Activated T-cell treated with anti-CD3 and anti-CD28 coated beads for 24 hours (primary cell): ENCODE measurements at places on chromosomes 6 and 20.

GRCh38 chr6:116060572-116061283, at the start of gene FRK:
TSS of gene FRK (minus strand) at chr6:116060891. CDS start at chr6:116060311, 580 bp downstream.
- DNase-seq, result no peak

- DNase-seq, result no peak
Observed at GRCh38 chr6:79878142-79878748, 69.1 kb downstream of the ELOVL4 start.

- DNase-seq, result no peak
Observed at GRCh38 chr6:13767121-13767808, 47.1 kb downstream of the MCUR1 start.

- no peak for DNase-seq
Observed at GRCh38 chr6:157688960-157689599, 134.0 kb upstream of the SNX9 start.

DNA sequence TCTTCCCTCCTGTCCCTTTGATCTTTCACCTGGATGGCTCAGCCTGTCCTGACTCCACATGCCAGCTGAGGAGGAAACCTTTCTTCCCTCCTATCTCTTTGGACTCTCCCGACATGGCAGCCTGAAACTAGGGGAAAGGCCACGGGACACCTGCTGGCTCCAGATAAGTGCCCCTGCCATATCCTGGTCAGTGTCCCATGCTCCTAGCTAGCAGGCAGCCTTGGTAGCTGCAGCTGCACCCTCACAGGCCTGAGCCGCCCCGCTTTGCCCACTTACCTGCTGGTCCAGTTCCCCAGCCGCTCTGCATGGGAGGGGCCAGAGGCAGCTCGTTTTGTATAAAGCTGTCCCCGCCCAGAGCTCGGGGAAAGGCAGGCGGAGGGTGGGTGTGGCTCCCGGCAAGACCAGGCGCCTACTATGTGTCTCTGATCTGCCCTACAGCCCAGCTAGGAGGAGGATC, 7.4 kb upstream of the SLC52A3 start:
- no peak for DNase-seq

DNA sequence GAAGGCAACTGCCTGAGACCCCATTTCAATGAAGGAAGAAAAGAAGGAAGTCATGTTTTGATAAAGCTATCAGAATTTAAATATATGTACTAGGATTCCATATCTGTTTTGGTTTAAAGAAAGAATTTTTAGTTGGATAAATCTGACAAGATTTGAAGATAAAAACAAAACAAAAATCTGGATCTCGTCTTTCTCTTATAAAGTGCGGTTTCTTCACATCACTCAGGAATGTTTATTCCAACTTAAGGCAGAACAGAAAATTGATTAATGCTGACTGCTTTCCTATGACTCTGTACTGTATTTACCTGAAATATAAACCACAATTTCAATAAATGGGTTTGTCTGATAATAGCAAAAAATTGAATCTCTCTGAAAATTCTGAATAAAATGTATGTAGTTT, 439.7 kb downstream of the RFPL4B start:
- no peak for DNase-seq

GRCh38 chr6:6856538-6857523, 250.9 kb upstream of the RREB1 start:
- peak; percentile 36 for DNase-seq

DNA sequence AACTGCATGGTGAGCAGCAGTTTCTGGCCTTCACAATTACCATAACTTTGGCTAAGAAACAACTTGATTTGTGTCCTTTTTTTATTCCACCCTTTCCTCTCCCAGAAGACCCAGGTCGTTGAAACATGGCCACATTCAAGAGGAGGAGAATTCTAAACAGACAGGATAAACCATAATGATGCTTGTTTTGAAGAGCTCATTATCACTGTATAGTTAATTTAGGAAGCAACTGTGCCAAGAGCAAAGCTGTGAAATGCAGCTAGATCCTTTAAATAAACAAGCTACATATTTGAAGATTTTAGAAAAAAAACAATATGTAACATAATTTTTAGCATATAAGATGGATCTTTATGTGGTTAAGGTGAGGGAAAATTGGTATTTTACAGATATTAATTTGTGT, 104.5 kb downstream of the KLHL32 start:
- DNase-seq, result no peak

DNA sequence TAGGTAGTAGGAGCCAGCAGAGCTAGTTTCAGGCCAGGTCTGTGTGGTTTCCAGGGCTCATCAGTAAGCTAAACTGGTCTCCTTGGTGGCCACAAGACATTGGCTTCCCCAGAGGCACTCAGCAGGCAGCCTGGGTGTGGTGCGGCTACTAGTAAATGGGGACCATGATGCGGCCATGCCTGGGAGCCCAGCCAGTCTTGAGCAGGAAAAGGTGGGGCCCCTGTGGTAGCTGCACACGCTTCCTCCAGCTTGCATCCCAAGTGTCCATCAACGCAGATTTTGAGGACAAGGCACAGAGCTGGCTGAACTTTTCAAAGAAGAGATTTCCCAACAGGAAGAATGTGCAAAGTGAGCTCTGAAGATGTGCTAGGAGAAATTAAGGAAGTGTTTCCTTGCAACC, 107.4 kb upstream of the NAA20 start:
- no peak for DNase-seq

- no peak for DNase-seq
Observed at GRCh38 chr6:105321207-105321606, 81.7 kb downstream of the PREP start.

DNA sequence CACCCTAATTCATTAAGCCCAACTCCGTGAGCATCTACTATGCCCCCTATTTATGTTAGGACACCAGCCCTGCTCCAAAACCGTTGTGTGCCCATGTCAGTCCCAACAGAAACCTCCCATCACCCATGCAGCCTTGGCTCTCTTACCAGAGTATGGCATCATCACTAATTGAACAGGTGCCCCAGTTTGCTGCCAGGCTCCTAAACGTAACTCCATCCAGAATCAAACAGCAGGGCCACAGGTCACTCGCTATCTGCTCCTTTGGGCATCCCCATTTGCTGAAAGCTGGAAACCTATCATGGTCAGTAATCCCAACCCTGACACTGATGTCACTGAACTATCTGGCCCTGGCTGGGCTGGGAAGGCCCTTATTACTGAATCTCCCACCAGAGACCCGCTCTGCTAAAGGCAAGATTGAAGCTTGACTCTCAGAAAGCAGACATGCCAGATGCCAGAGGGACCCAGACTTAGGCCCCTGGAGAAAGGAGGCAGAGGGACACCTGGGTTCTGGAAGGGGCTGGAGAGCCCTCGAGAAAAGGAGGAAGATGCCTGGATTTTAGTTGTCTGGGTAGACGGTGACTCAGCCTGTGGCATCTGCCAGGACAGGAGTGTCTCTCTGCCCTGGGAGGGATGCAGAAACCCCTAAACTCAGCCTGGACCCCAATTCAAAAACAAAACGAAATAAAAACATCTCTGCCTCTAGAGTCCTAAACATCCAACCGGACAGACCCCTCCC, 14.0 kb downstream of the MUCL3 start:
- no peak for DNase-seq

- DNase-seq, result no peak
Observed at GRCh38 chr20:32003325-32003724, 6.9 kb upstream of the CCM2L start.

GRCh38 chr6:100322886-100323285, 141.8 kb downstream of the SIM1 start:
- no peak for DNase-seq

DNA sequence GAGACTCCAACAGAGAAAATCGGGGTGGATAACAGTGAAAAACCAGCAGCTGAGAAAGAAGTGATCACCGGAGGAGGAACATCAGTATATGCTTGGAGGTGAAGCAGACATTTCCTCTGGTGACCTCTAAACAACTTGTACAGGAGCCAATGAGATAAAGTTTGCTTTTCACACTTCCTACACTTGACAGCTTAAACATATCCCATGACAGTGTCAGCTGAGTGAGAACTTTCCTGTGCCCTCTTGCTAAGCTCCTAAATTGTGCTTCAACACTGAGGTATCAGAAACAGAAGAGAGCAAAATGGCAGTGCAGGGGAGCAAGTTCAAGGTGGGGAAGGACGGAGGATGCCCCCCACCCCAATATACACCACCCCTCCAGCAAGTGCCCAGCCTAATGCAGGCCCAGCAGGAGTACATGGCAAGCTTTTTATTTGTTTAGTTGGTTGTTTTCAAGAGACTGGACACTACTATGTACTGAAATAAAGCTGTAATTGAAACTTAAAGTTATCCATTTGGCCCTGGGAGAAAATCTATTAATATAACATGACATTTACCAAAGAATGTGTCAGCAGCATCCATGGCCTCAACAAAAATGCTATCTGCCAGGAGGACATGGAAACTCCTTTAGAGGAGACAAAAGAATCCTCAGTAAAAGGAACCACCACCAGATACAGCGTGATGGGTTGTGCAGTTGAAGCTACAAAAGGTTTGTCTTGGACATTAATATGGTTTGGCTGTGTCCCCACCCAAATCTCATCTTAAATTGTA, 540.2 kb downstream of the PRKN start:
- DNase-seq, result no peak

GRCh38 chr6:57097596-57097995, 7.6 kb downstream of the ZNF451 start:
- no peak for DNase-seq

DNA sequence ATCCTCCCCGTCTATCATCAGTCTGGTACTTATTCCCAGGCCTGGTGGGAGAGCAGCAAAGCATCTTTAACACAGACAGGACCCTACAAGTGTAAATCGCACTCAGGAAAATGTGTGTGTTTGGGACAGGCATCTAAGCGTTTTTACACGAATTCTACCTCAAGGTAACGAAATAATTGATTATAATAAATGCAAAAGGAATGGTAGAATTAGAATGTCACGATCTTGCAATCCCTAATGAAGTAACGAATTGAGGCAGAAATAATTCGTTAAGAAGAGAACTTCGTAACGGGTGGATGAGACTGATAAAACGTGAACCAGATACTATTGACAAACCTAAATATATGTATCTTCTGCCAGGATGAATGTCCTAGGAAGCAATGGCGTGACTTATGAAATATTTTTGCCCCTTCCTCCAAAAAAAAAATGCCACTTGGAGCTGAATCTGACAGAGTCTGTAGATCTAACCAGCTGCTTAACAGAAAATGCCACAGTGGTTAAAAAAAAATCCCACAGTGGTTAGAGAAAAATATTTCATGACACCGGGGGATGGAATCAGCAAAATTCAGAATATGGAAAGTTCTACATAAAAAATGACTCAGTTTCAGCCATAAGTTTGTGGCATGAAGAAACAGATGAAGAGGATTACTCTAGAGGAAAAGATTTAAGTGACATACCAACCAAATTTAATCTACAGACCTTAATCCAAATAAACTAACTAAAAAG, 68.7 kb downstream of the F13A1 start:
- DNase-seq, result no peak

DNA sequence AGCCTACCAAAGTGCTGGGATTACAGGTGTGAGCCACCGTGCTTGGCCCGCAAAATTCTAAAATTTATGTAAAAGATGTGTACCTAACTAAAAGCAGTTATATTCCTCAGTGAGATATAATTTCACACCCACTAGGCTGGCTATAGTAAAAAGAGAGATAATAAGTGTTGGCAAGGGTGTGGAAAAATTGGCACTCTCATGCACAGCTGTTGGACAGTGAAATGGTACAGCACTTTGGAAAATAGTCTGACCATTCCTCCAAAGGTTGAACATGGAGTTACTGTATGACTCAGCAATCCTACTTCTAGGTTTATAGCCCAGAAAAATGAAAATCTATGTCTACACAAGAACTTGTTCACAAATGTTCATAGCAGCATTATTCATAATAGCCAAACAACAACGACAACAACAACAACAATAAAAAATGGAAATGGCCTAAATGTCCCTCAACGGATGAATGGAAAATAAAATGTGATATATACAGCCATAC, 13.9 kb downstream of the C6orf15 start:
- no peak for DNase-seq

GRCh38 chr6:38774929-38775707, 60.0 kb downstream of the DNAH8 start:
- no peak for DNase-seq

- no peak for DNase-seq
Observed at GRCh38 chr6:139442188-139442671, 67.8 kb upstream of the CITED2 start.

GRCh38 chr6:21406316-21406715, 187.2 kb upstream of the SOX4 start:
- DNase-seq, result no peak

DNA sequence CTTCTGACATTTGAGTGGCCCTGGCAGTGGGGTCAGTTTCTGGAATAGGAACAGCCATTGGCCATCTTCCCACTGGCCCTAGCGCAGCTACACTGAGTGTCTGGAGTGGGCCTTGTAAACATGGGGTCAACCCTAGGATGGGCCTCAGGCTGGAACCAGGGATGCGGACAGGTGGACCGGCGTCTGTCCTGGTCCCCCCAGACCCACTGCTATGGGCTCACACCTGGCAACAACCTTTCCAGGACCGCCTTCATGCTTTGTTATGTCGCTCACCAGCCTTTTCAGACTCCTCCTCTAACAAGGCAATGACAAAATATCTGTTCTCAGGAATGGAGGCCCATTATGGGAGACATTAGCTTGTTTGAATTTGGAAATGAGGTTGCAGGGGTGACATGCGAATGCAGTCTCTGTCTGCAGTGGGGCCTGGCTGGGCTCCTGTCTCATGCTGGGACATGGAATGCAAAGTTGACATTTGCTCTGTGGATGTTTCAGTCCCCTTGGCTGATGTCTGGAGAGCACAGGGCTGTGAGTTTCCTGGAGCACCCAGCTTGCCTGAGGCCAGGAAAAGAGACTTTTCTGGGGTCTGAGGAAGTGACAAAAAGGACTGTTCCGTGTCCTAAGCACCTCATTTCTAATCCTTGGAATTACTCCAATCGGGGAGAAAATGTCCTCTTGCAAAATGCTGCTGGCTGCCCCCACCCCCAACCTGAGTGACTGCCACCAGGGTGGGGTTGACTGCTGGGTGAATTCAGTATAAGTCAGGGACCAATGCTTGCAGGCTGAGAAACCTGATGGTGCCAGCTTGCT, 98.7 kb upstream of the PMEPA1 start:
- DNase-seq, result no peak

DNA sequence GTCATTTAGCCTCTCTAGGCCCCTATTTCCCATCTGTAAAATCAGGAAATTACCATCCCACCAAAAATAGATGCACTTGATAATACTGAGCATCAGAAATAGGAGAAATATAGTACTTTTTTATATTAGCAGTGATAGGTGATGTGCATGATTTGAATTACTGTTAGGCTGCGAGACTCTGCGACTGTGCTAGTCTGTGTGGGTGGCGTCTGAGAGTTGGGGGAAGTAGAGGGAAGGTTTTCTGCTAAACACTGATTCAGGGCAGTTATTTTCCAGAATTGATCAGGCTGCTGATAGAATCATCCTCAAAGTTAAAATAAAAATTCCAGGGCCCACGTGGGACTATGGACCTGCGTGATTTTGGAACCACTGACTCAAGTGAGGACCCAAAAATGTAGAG, 60.4 kb upstream of the ARMH2 start:
- no peak for DNase-seq

- DNase-seq, result peak; percentile 20
Observed at GRCh38 chr6:169868458-169868857, 117.0 kb downstream of the ERMARD start.

- no peak for DNase-seq
Observed at GRCh38 chr6:121285041-121285440, 49.2 kb downstream of the TBC1D32 start.

- no peak for DNase-seq
Observed at GRCh38 chr20:24149881-24150307, 161.3 kb upstream of the GGTLC1 start.
